ENCODE measurements at places on chromosomes 1 and 21.
A peak's percentile ranks its signal among the peaks of the same experiment; 100 is the strongest.

DNA sequence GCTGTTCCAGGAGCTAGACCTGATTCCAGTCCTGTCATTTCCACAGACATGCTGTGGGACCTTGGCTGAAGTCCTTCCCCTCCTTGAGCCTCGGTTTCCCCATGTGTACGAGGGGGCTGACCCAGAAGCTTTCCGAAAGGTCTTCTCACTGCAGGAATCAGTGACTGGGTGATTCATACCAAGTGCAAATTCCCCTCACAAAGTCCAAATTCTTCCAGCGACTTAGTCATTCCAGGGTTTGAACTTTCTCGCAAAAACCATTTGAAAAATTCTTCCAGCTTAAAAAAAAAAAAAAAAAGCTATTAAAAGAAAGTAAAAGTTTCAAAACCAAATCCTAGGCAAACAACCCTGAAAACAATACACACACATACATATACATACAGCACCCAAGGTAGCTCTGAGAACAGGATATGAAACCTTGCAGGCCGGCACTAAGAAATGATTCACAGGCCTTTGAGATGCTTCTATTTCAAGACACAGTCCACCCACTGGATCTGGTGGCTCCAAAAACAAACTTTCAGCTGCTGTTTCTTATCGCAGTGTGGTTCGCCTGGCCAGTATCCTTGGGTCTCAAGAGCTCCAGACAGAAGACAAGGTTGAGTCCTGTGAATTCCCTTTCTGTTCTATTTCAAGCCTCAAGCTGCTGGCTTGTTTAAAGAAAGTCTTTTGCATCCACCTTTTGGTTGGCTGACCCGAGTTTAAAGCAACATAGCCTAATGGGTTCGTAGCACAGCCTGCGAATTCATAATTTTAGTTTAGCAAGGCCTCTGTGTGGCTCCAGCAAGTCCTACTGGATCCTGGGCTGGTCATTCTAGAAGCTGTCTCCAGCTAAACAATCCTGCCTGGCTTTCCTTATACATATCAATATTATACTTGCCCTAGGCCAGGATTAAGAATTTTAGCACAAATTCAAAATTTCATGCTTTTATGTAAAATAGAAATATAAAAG lies 18.0 kb upstream of the ID3 start:
- DNase-seq: no peak

GRCh38 chr1:151970128-151970527 lies 23.5 kb downstream of the S100A10 start:
- no peak for DNase-seq

DNA sequence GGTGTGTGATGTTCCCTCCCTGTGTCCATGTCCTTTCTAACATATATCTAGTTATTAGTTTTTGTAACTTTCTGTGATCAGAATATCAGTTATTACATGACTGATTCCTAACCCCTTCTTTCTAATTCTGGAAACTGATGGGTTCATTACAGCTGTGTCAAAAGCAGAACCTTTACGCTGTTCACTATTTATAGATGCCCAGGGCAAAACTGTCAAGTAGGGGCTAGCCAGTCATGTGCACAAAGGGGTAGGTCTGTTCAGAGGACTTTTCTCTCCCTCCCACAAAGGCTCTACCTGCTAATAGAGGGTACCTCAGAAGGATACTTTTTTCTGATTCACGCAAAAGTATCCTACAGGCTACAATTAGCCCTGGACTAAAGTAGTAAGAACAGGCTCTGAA lies 79.2 kb downstream of the NRDC start:
- DNase-seq: no peak

GRCh38 chr21:24628536-24628935 lies 978.7 kb downstream of the MRPL39 start:
- DNase-seq: no peak

- no peak for DNase-seq
These were observed 60.5 kb upstream of the PRMT6 start for GRCh38 chr1:106995970-106996369.

GRCh38 chr1:208278638-208279037 lies 34.5 kb upstream of the PLXNA2 start:
- DNase-seq: no peak

DNA sequence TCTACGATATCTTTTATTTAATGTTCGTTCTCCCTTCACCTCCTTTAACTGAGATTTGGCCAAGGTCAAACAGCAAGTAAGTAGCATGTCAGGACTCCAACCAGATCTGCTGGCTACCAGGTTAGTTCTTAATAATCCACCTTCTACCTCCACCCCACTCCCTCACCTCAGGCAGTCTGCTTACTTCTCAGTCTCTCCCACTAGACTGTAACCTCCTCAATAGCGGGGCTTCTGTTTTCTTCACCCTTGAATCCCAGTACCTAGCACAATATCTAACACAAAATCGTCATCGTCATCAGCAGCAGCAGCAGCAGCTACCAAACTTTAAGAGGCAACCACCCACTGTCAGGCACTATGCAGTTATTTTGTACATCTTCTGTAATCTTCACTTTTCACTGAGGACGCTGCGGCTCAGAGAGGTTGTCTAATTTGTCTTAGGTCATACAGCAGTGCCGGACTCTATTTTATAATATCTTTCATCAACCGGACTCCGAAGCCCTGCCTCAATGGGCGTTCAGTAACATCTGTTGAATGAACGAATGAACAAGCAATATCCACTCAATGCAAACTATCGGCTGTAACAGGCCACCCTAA lies 859 bp upstream of the MAGI3 start:
- DNase-seq: no peak

GRCh38 chr1:44609412-44609767 lies 64.9 kb downstream of the TMEM53 start:
- DNase-seq: peak; percentile 65

- DNase-seq: no peak
These were observed 77.2 kb downstream of the DDAH1 start for GRCh38 chr1:85387781-85388180.

GRCh38 chr1:225877580-225877979 lies 4.6 kb downstream of the TMEM63A start:
- DNase-seq: peak; percentile 33

DNA sequence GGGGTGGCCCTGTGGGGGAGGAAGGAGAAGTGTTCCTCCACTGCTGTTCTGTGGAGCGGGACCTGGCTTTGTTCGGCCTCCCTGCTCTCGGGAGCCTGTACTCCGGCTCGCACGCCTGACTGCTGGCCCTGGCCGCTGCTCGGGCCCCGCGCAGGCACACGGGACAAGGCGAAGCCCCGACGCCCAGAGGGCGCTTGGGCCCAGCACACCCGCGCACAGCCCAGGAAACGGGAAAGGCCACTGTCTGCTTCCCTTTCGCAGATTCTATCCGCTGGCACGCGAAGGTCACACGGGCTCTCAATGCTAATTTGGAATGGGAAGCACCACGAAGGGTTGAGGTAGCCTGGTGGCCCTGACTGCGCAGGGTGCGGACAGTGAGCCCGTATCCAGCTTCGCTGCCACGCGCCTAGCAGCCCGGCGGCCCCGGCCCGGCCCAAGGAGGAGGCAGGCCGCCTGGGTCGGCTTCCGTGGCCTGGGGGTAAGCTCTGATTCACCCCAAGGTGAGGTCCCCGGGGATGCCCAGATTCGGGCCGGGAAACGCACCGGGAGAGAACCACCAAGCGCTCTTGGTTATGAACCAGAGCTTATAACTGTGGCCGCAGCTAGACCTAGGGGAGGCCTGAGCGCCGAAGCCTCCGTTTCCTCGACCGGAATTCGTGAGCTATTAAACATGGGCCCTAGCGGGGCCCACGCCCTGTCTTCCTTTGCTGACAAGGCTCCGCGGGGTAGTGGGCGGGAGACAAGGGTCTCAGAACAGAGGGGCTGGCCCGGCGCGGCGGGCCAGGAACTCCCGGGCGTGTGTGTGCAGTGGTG lies 19.7 kb upstream of the TBX15 start:
- no peak for DNase-seq

GRCh38 chr1:55699228-55699627 lies 484.1 kb upstream of the USP24 start:
- DNase-seq: no peak

- no peak for DNase-seq
These were observed 37.3 kb upstream of the STUM start for GRCh38 chr1:226511296-226511695.

- DNase-seq: no peak
These were observed 350.8 kb downstream of the PTPRU start for GRCh38 chr1:29586991-29587745.

DNA sequence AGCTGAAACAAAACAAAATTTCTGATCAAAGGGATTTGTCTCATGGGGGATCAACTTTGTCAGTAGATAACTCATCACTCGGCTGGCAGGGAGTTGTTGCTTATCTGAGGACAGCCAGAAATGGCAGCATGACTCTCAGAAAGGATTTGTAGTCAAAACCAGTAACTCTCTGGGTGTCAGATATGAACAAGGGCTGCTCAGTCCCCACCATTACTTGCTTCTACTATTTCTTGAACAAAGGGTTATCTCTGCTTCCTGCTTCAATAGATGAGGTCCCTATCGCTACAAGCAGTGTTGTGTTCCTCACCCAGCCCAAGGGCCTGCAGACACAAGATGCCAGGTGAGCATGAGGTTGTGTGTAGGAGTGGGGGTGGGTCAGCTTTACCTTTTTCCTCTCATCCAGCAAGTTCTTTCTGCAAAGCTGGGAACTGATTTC lies 116.2 kb downstream of the PTBP2 start:
- no peak for DNase-seq

DNA sequence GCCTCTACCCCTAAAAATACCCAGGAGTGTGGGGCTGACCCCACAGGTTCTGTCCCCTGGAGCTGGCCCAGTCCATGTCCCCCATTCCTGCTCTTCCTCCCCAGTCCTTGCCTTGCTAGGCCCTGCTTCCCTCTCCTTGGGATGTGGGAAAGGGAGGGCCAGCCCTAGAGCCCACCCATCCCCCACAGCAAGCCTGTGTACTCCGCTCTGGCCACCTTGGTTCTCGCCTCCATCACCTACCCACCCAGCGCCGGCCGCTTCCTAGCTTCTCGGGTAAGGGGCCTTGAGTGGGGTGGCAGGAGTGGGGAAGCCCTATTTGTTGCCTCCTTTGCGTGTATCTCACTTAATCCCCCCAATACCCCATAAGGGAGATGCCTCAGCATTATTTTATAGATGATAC lies 6.7 kb downstream of the CLCNKB start:
- DNase-seq: no peak

DNA sequence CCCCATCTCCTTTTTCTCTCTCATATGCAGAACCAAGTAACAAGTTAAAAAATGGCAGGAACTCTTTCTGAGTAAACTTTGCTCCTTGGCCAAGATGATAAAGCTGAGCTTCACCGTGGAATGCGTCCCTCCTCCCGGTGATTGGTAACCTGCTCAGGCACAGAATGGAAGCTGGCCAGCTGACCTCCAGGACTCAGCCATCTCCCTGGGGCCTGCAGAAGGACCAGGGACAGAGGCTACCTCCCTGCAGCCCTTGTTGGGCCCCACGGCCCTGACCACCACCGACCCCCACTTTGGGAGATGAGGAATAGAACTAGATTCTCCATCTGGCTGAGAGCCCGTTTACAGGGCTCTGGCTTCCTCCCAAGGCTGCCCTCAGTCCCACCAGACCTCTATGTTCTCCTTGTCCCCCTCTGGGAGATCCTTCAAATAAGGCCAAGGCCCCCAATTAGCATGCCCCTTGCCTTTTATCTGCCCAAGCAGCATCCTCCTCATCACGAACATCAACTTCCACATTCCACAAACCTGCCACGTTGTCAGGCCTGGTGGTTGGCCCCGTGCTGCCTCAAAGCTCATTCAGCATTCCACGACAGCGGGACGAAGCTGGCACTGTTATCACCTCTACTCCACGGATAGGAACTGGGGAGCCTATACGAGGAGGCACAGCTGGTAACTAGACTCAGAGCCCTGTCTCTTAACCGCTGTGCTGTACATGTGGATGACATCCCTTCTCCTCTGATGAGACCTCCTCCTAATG lies 74.2 kb downstream of the CD34 start:
- DNase-seq: no peak

DNA sequence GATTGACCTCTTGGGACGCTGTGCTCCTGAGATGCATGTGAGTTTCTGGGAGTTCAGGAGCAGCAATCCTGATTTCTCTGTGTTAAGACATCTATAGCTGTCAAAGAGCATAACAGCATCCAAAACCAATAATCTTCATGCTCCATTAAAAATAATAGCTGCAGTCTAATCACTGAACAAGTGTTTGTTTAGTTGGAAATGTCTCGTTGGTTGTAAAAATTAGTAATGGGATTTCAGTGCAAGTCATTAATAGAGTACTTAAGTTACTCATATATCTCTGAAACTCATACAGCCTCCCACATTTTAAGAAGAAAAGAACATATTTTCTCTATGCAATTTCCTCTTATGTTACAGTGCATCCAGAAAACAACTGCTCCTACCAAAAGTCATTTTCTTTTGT lies 249.8 kb downstream of the ZP4 start:
- DNase-seq: no peak

DNA sequence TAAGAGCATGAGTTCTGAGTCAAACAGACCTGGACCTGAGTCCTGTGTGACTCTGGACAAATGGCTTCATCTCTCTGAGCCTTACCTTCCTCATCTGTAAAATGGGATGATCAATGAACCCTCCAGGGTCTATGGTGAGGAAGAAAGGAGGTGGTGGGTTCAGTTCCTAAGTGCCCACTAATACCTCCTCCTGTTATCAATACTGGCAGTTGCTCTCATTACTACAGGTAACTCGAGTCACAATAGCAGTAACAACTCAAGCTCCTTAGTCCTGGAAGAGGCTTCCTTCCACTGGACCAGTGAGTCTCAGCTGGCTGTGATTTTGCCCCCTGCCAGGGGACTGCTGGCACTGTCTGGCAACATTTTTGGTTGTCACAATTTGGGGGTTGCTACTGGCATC lies 2.6 kb downstream of the PADI2 start:
- no peak for DNase-seq

GRCh38 chr1:20107796-20108195 lies 11.5 kb downstream of the PLA2G2D start:
- DNase-seq: no peak

- DNase-seq: no peak
These were observed 94.4 kb downstream of the RERE start for GRCh38 chr1:8723010-8723409.

- peak; percentile 51 for DNase-seq
These were observed 11.1 kb downstream of the MTX1 start for GRCh38 chr1:155219592-155220031.

DNA sequence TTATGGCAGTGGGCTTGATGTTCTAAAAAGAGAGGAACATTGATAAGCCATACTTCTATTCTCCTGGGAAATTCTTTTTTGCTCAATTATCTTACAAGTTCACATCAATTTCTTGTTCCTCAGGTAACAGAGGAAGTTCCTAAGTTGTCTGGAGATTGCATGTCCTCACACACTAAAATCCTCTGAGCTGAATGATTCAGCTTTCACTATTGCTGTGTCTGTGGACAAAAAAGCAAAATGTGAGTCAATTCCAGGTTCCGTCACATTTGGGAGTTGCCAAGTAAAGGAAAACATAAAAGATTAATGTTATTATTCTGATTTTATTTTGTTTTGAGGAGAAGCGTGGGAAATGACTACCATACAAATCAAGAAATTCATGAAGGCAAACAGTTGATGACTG lies 316.7 kb downstream of the CHRM3 start:
- DNase-seq: no peak

- no peak for DNase-seq
These were observed 55.2 kb upstream of the LGALS8 start for GRCh38 chr1:236468625-236469024.

DNA sequence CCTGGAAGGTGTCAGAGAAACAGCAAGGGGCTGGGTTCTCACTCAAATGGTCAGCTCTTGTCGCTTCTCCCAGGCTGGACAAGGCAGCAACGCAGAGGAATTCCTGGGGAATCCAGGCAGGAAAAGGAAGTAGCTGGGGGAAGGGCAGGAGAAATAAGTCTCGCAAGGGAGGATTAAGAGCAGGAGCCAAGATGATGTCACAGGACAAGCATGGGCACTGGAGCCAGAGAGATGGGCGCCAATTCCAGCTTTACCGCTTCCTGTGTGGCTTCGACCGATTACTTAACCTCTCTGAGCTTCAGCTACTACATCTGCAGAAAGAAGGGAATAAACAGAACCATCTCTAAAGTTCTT lies 70.5 kb downstream of the SSBP3 start:
- no peak for DNase-seq
